Activated CD8-positive, alpha-beta memory T cell treated with anti-CD3 and anti-CD28 coated beads for 4 hours (primary cell): ENCODE measurements at places on chromosomes 4 and X.

GRCh38 chrX:84216881-84217280 is 28.9 kb upstream of the RPS6KA6 start:
- no peak for DNase-seq

- no peak for DNase-seq
Observed at GRCh38 chrX:3280706-3281105, 65.7 kb downstream of the MXRA5 start.

GRCh38 chr4:141543176-141543575 is 93.2 kb upstream of the IL15 start:
- DNase-seq: no peak

DNA sequence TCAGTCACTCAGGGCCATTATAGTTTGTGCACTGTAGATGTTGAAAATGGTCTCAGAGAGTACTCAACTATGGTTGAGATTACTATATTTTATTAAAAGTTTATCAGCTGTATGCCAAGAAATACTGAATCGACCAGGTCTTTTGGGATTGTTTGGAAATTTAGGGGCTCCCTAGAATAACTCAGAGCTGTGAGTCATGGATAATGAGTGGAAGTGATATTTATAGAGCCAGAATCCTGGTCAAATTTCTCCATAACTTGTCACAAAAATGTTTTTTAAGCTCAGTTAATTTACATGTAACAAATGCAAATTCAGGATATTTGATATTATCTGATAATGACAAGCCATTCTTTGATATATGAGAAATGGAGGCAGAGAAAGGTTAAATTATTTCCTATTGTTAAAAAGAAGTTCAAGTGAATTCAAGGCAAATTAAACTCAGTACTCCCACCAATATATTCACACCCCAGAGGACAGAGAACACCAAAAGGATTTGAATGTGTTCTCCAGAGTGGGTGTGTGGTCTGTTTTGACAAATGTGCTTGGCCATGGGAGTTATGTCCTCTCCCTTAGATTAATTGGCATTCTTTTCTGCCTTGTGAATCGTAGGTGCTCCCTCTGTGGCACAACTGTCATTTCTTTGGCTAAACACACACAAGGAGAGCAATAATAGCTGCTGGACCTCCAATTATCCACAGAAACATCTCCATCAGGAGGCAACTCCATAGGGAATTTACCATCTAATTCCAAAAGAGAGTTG is 37.7 kb downstream of the ARHGAP24 start:
- DNase-seq: no peak

- no peak for DNase-seq
Observed at GRCh38 chr4:8355306-8355705, 85.2 kb downstream of the ACOX3 start.

- DNase-seq: no peak
Observed at GRCh38 chr4:151340751-151341385, 15.5 kb upstream of the SH3D19 start.
